ENCODE measurements at places on chromosomes 16 and 17. TPM values are rescaled to one million over a fixed set of nuclear protein-coding genes. Genes with fewer than 3 reads are reported as not detected.

GRCh38 chr16:89033304-89033703 lies 56.3 kb upstream of the CBFA2T3 start:
- no peak for DNase-seq

DNA sequence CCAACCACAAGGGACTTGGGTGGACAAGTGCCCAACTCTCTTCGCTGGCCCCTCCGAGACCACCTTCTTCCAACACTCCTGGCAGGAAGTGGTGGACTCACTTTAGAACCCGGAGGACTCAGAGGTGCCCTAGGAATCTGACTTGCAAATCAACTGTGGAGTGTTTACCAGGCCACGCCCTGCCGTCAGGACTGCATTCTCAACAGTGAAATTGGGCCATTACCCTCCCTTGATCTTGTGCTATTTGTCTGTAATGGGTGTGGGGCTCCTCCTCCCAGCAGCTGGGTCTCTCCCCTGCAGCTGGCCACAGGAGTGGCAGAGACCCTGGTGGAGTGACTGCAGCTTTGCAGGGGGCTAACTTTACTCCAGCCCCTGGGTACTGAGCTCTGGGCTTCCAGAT lies 212.2 kb upstream of the RPL38 start:
- DNase-seq = no peak

Gene FNDC8
- not detected for total RNA-seq

DNA sequence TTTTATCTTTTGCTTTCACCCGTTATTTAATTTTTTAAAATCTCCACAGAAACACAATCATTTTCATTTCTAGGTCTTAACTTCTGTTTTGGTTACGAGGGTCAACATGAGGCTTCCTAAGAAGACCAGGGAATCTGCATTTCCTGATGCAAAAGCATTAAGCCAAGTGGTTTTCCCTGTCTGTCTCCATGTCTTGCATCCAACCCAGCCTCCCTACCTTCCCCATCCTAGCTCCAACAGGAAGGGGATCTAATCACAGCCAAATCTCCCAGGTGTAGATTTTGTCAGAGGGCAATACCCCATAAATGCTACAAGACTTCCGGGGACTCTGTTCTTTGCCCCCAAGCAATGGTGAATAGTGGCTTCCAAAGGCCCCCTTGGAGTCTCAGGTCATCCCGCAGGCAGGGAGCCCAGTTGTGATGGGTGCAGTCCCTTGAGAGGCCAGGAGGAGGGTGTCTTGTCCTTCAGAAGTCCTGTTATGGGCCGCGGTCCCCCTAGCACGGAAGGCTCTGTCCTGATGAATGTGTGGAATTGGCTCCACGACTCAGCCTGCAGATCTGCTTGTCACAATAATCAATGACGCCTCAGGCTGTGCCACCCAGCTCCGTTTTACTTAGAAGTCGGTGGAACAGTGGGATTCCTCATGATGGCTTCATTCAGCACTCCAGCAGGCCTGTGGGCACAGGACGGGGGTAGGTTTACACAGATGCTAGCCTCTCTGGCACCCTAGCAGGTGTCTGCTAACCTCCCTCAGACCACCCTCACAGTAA lies 141.1 kb downstream of the RGS9 start:
- peak; percentile 42 for DNase-seq

All from liver (tissue), 10 donors.